ENCODE measurements at places on chromosomes 13 and 19.

DNA sequence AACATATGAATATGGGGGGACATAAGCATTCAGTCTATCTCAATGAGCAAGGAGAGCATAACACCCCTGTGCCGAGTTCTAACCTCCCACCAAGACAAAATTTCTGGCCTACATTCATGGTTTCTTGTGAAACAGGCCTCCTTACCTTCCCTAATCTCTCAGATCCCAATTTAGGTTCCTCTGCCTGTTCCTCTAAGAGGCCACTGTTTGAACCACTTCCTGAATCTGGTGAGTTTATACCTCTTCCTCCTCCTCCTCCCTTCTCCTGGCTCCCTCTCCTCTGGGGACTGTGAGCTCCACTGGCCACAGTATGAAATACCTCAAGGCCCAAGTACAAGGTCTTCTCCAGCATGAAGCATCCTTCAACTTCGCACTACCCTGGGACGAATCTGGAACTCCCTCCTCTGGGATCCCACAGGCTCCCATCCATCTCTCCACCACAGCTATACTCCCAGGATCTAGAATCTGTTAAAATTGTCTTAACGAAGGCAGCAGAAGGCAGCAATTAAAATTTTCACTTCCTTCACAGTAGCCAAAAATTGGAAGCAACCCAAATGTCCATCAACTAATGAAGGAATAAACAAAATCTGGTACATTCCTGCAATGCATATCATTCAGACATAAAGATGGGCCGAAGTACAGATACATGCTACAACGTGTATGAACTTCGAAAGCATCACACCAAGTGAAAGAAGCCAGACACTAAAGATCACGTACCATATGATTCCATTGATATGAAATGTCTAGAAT, 7.8 kb upstream of the SIGLECL1 start:
- no peak for DNase-seq

GRCh38 chr13:50485979-50486935, 357.2 kb downstream of the DLEU7 start:
- no peak for DNase-seq

GRCh38 chr13:21234526-21234925, 58.1 kb downstream of the MRPL57 start:
- DNase-seq = no peak

- DNase-seq = no peak
These were observed 226.3 kb downstream of the TBC1D4 start for GRCh38 chr13:75255653-75256052.

- DNase-seq = no peak
These were observed 12.2 kb downstream of the HIF3A start for GRCh38 chr19:46309056-46309455.

GRCh38 chr19:10915130-10916091, 13.0 kb downstream of the YIPF2 start:
- no peak for DNase-seq

DNA sequence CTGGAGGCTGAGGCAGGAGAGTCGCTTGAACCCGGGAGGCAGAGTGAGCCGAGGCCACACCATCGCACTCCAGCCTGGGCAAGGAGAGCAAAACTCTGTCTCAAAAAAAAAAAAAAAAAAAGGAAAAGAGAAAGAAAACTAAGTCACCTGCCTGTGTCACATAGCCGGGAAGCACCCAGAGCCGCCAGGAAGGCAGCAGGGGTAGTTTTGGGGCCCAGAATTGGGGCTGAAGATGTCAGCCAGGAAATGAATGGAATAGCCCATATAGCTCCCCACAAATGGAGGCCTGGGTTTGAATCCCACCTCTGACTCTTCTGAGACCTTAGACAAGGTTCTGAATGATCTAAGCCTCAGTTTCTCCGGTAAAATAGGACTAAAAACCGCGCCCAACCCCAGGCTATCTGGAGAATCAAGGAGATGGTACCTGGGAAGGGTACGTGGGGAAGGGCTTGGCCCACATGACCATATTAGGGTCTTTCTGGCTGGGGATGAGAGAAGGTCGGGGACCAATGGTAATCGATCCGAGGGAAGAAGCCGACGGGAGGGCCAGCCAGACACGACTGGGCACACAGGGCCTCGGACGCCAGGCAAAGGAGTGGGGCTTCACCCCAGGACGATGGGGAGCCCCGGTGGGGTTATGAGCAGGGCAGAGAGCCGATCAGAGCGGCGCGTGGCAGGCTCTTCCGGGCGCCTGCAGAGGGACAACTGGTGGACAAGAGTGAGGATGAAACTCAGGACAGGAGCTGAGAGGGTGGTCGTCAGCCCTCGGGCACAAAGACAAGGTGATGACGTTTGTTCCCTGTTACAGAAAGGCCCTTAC, 14.4 kb downstream of the CCDC124 start:
- peak; percentile 35 for DNase-seq

DNA sequence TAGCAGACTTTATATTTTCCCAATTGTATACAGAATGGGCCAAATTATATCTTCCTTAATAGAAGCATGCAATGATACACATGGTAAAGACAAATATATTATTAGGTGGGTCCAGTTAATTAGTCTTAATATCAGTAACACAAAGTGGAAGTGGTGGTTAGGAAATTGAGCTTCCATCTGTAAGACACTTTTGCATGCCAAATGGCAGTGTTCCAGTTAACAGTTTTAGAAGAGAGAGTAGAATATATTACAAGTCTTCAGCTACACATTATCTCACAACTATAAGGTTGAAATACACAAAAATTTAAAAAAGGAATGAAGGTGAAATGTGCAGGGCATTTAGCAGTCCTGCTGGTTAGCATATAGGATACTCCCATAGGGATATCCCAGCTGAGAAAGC, 536.5 kb downstream of the PCDH9 start:
- no peak for DNase-seq

- DNase-seq = no peak
These were observed 195.8 kb upstream of the RNF113B start for GRCh38 chr13:98372876-98373275.

DNA sequence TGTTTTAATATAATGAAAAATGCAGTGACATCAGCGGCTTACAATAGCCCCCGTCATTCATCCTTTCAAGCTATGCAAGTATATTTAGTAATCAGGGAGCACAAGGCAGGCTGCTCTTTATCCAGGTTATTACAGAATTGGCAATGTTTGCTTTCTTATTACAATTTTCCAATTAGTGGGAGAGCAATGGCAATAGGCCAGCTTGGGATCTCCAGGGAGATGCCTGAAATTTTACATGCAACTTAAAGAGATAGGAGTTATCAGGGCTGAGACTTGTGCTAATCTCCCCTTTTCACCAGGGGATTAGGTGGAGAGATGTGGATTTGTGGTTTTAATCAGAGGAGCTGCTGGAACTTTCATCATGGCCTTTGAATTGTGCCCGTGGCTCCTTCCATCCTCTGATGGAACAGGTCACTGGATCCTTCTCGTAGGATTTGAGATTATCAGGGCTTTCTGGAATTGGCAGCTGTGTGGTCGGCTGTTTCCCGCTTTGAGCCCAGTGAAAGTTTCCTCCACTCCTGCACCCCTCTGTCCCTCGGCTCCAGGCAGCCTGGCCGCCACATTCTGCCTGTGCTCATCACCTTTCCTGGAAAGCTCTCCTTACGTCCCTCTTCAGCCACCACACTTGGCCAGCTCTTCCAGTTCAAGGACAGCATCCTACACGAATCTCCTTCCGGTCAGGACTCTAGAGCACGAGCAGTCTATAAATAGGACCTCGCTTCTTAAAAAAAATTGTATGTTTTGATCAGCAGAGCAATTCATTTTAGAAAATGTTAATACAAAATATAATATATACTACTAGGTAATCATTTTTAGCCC, 47.0 kb downstream of the CBY2 start:
- no peak for DNase-seq
